ENCODE measurements at places on chromosomes 7 and 10.

GRCh38 chr10:48213047-48213446 lies 61.4 kb downstream of the FRMPD2 start:
- DNase-seq = no peak

GRCh38 chr10:22550732-22551131 lies 163.6 kb downstream of the PIP4K2A start:
- peak; percentile 45 for DNase-seq

DNA sequence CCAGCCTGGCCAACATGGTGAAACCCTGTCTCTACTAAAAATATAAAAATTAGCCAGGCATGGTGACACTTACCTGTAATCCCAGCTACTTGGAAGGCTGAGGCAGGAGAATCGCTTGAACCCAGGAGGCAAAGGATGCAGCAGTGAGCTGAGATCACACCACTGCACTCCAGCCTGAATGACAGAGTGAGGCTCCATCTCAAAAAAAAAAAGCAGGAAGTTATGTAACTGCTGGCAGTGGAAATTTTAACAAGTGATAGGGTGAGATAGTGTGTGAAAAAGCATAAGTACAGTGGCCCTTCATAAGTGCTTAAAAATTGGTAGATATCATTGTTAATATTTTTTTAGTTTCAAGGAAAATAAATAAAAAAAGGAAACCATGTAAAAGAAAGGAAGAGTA lies 12.3 kb downstream of the AKR1C3 start:
- DNase-seq = no peak

- DNase-seq = no peak
Observed at GRCh38 chr7:101950450-101951119, 133.2 kb downstream of the CUX1 start.

DNA sequence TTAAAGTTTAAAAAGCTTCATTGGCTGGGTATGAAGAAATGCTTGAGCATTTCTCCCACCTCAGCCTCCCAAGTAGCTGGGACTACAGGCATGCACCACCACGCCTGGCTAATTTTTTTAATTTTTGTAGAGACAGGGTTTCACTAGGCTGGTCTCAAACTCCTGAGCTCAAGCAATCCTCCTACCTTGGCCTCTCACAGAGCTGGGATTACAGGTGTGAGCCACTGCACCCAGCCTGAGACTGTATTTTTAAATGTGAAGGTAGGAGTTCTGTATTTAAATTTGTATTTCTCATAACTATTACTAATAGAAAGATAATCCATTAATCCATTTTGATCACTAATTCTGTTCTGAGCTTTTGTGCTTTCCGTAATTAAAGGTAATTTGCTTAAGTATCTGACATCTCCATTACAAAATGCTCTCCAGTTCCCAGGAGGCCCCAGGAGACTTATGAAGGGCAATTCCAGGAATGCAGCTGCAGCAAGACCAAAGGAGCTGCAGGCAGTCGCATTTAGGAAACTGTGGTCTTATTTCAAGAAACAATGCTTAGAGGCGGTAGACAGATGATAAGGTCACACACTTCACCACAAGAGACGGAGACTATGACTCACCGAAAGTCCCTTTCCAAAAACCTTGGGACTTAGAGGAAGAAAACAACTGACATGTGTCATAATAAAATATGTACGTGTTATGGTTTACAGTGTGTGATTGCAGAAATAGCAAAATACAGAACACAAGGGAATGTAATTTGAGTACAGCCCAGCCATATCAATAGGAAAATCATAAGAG lies 23.3 kb downstream of the YAE1 start:
- peak; percentile 42 for DNase-seq

- no peak for DNase-seq
Observed at GRCh38 chr10:102468683-102469082, 17.3 kb upstream of the C10orf95 start.

DNA sequence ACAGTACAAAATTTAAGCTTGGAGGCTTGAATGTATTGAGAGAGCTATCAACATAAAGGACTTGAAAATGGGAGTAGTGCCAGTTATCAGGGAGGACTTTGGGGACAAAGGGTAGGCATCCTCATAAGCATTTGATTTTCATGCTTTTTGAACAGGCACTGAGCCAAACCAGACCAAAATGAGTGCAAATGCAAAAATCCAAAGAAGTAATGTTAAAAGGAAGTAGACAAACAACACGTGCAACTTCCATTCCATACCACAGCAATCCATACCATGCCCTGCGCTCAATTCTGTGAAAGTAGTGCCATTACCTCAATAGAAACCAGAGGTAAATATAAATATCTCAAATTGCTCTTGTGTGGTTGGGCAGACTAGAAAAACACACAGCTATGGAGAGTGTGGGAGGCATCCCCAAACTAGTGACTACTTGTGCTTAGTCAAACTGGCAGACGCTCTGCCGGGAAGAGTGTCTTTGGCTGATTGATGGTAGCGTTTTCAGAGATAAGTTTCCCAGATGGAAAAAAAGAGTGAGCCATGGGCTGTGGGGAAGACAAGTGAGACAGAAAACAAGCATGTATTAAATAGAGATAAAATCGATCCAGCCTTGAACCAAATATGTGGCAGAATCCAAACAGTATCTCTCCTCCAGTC lies 161.5 kb downstream of the CREB5 start:
- DNase-seq = no peak

DNA sequence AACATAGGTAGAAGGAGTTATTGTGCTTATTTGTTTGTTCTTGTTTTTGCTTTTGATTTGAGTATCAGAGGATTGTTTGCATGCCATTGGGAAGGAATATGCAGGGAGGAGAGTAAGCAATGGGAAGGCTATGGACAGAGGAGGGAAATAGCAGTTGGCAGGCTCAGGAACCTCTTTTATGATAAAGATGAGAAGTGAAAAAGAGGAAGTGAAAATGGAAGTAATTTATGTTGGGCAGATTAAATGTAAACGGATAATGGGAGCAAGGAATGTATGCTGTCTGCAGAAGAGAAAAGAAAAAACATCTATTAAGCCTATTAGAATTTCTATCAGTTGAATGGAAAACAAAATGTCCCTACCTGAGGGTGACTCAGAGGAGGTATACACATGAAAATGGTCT lies 90.1 kb upstream of the NPSR1 start:
- DNase-seq = no peak

GRCh38 chr10:78165617-78166016 lies 132.0 kb downstream of the RPS24 start:
- no peak for DNase-seq

- no peak for DNase-seq
Observed at GRCh38 chr10:77478247-77478961, 159.2 kb downstream of the KCNMA1 start.

DNA sequence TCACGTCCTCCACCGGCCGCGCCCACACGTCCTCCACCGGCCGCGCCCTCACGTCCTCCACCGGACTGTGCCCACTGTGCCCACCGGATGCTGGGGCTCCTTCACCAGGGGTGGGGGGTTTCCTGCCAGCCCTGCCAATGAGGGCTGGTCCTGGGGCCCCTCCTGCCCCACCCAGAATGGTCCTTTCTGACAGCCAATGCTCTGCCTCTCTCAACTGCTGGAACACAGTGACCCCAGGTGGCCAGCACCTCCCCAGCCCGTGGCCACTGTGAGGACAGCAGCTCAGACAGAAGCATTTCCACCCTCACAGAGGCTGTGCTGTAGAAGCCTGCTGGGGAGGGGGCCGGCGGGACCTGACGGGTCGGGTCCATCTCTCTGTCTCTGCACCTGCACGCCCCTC lies 90.1 kb upstream of the DNAAF5 start:
- DNase-seq = no peak

GRCh38 chr7:74193054-74193453 lies 16.8 kb upstream of the LAT2 start:
- no peak for DNase-seq

- no peak for DNase-seq
Observed at GRCh38 chr7:24883622-24884013, 96.4 kb downstream of the OSBPL3 start.

DNA sequence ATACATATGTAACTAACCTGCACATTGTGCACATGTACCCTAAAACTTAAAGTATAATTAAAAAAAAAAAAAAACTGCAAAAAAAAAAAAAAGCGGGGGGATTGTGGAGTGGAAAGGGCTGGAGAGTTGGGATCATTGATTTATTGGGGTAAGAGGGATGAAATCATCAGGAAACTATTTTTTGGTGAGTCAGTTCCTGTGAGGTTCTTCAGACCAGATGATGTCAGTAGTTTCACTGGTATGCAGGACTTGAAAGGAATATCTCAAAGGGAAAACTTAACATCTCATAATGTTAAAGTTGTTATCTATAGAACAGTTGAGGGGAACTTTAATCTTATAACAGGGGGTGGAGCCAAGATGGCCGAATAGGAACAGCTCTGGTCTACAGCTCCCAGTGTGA lies 32.6 kb upstream of the TECTB start:
- no peak for DNase-seq

DNA sequence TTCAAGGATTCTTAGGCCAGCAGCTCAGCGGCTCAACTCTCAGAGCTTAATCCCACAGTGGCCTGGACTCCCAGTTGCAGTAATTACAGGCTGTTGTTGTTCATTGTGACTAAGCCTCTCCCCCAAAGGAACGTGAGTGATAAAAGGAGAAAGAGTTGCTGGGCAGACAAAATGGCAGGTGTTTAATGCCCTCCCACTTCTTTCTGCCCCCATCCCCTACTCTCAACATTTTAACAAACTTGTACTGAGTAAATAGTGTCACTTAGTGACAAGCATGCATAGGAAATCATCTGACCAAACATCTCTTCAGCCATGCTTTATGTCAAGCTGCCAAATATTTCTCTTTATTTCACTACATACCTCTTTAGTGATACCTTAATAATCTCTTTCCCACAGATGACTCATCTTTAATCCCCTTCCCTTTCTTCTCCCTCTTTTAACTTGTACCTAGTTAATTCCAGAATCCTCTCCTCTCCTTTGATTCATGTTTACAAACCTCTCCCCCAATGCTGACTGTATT lies 12.4 kb upstream of the MTERF1 start:
- no peak for DNase-seq

DNA sequence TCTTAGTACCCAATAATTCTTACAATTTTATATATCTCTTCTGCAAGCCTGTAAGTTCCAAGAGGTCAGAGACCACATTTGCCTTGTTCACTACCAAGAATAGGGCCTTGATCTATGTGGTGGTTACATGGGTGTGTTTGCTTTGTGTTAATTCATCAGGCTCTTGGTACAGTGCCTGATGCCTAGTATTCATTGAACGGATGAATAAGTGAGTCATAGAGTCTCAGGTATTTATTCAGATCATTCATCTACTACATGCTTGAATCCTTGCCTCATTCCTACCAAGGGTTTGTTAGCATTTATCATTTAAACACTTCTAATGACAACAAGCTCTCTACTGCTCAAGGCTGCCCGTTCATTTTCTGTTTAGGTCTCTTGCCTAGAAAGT lies 11.3 kb upstream of the SGPL1 start:
- DNase-seq = no peak

- DNase-seq = no peak
Observed at GRCh38 chr10:77197544-77197943, 440.1 kb downstream of the KCNMA1 start.

- no peak for DNase-seq
Observed at GRCh38 chr7:36400036-36400435, 10.4 kb downstream of the ANLN start.

- no peak for DNase-seq
Observed at GRCh38 chr10:11004144-11005077, 13.3 kb upstream of the CELF2 start.

DNA sequence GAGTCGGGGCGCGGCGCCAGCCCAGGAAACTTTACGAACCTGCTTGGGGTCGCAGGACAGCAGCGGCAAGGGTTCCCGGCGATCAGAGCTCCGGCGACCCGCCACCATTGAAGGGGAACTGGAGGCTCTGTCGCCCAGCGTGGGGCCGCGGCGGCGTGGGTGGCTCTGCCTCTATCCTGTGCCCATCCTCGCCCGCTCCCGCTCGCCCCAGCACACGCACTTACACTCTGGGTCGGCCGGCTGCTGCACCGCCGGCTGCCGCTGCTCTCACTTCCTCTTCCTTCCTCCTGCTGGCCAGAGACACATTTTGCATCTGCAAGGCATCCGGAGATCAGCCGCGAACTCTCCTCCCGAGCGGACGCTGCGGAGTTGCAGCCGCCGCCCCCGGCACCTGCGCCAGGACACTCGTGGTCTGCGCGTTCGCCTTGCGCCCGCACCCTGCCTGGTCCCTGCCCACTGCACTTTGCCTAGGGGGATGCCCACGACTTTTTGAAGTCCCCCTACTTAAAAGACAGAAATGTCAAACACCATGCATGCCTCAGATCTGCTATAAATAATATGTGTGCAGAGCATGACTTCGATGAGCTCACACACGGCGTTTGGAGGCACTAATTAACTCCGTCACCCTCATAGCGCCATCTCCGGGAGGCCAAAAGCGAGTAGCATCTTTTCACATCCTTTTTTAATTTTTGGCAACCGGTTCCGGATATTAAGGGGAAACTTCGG lies at the start of gene ELMO1:
TSS of gene ELMO1 (minus strand) at position 229 of the 726 bp plus-strand sequence. CDS start 106,174 bp downstream, outside the sequence.
- peak; percentile 57 for DNase-seq

DNA sequence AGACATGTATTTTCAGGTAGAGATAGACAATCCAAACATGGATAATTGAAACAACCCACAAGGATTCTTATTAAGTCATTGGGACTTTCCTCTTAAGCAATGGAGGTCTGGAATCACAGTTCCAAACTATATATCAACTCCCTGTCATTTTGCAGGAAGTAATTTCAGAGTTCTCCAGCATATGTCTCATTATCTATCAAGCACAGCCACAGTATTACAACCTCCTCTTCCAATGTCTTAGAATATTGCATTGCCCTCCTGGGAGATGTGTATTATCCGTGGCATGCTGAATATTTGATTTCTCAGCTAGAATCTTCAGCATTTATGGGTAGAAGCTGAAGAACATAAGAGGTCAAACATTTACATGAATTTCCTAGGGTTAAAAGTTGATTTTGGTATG lies 1255.8 kb downstream of the SORCS1 start:
- no peak for DNase-seq

GRCh38 chr10:63671317-63671937 lies 150.2 kb downstream of the REEP3 start:
- no peak for DNase-seq

- no peak for DNase-seq
Observed at GRCh38 chr7:25260862-25261494, 32.7 kb upstream of the NPVF start.

GRCh38 chr7:98278936-98279335 lies 2.5 kb upstream of the BRI3 start:
- no peak for DNase-seq

GRCh38 chr7:29208410-29209250 lies 14.1 kb downstream of the CHN2 start:
- DNase-seq = no peak

GRCh38 chr7:135685306-135686084 lies 23.2 kb downstream of the STMP1 start:
- no peak for DNase-seq

Measured in stimulated activated CD4-positive, alpha-beta T cell treated with anti-CD3 and anti-CD28 coated beads, TNF-alpha, amount 100 ng/mL, for 1 hour (primary cell).